ENCODE measurements at places on chromosomes 6 and 20.

GRCh38 chr6:89122625-89123024 is 4.8 kb upstream of the SRSF12 start:
- DNase-seq: no peak

DNA sequence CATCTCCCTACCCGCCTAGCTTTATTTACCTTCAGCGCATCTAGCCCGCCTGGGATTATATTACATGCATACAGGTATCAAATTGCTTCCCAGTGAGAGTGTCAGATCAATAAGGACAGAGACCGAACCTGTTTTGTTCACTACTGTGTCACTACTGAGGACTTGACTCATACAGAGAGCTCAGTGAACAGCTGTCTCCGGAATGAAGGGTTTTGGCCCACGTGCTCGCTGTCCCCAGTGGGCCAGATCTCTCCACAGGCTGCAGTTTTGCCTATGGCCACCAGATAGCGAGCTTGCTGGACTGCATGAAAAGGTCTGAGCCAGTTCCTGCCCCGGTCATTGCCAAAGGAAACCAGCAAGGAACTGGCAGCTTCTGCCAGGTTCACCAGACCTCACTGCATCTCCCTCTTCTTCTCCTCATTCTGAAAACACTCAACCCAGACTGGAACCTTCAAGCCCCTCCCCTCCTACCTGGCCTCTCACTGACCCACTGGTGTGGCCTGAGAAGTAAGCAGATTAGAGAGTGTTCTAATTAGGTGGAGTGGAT is 150.8 kb downstream of the ZMYND8 start:
- DNase-seq: peak; percentile 82

DNA sequence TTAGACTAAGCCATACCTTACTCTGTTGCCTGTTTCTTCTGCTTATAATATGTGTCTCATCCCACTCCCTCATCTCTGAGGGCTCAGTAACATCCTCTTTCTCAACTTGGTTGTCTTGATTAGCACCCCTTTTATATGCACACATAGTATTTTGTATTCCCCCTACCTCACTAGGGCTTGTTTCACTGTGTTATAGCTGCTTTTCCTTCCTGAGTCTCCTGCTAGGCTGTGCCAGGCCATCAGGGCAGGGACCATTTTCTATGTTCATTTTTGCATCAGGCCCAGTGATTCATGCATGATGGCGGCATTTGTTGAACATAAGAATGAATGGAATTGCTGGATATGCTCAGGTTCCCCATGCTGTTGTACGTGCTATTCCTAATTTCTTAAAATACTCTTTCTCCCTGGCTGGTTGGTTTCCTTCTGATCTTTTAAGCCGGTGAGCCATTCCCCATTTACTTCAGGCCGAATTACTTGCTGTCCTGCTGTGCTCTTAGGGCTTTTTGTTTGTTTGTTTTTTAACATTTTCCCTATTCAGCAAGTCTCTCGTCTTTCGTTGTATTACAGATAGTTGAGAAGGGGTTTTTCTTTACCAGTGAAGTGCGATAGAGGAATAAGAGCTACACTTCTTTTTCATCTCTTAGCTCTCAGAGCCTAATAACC is 183.2 kb downstream of the CARMIL1 start:
- no peak for DNase-seq

DNA sequence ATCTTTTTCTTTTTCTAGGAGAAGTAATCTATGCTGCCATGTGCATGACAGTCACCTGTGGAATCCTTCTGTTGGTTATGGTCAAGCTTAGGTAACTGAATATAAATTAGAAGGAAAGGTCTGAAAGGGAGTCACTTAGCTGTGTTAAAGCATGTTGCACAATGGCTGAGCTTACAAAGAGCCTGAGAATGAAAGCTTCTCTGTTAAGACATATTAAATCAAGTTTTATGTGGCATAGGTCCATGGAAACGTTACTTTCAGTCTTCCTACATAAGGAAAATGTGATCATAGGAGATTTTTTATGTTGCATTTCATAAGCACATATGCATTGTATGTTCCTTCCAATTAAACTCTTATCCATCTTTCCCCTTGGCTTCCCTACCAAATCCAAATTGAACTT is 72.1 kb downstream of the GFRAL start:
- no peak for DNase-seq

DNA sequence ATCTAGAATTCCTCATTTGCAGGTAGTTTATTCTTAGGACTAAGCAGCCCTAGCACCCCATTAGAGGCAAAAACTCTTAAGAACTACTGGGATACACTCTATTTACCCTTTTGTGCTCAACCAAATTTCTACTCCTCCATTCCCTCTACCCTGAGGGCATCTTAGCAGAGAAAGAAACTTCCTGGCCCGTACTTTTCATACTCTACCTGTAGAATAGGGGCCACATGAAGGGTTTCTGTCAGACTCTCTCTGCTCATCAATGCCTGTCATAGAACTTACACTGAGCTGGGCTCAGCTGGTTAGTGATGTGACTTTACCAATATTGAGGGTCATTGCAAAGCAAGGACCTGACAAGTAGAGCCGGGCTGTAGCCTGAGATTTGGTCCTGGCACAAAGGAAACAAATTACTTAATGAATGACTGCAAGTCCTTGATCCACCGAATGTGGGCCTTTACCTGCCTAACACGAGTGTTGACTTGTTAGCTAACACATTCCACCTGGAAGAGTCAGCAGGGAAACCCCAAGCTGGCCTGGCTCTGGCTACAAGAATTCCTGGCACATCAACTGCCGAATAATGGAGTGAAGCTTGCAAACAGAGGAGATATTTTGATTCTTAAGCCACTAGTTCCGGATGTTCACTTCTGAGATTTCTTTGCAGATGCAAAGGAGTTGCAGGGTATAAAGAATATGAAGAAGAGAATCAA is 280.5 kb upstream of the JAG1 start:
- no peak for DNase-seq

DNA sequence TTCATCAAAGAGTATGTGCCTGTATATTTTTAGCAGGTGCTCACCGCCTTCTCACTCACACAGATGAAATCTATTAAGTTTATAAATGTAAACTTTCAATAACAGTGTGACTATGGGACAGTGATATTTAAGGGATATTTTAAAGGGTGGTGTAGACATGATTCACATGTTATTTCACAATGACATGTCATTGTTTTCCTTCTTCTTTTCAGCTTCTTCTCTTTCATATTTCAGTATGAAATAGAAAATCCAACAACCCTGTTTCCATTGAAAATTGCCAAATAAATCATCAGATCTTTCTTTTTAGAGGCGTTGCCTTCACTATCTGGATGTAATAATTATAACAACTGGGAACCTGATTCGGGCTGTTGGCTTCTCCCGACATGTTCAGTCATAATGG is 54.8 kb downstream of the PFDN4 start:
- no peak for DNase-seq

DNA sequence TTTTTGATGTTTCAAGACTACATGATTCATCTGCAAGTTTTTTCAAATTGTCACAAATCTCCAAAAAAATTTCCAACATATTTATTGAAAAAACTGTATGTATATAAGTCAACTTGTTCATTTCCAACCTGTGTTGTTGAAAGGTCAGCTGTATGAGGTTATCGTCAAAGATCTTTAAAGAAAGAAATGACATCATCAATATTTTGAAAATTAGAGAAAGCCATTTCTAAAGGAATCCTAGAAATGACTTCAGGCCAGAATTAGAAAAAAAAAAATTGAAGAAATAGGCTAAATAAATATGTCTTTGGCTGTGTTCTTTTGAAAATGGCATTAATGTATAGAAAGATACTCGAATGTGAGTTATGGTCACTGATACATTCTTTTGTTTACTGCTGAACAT is 6.8 kb downstream of the RNF146 start:
- no peak for DNase-seq

DNA sequence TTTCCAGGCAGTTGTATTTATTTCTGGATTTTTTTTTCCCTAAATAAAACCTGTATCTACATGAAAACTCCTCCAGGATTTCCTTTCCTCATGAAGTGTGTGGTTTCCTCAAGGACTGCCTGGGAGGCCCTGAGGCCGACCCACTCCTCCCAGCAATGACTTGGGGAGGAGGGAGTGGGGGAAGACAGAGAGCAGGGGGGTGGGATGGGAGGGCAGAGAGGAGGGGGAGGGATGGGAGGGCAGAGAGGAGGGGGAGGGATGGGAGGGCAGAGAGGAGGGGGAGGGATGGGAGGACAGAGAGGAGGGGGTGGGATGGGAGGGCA is 161.8 kb upstream of the AGPAT4 start:
- DNase-seq: no peak

GRCh38 chr6:89970609-89971337 is 76.5 kb downstream of the GJA10 start:
- no peak for DNase-seq

- DNase-seq: no peak
These were observed 165.6 kb upstream of the PRSS16 start for GRCh38 chr6:27081931-27082330.

GRCh38 chr6:163828038-163828795 is 413.7 kb downstream of the QKI start:
- no peak for DNase-seq

GRCh38 chr6:165774903-165775601 is 112.0 kb upstream of the PDE10A start:
- DNase-seq: no peak

DNA sequence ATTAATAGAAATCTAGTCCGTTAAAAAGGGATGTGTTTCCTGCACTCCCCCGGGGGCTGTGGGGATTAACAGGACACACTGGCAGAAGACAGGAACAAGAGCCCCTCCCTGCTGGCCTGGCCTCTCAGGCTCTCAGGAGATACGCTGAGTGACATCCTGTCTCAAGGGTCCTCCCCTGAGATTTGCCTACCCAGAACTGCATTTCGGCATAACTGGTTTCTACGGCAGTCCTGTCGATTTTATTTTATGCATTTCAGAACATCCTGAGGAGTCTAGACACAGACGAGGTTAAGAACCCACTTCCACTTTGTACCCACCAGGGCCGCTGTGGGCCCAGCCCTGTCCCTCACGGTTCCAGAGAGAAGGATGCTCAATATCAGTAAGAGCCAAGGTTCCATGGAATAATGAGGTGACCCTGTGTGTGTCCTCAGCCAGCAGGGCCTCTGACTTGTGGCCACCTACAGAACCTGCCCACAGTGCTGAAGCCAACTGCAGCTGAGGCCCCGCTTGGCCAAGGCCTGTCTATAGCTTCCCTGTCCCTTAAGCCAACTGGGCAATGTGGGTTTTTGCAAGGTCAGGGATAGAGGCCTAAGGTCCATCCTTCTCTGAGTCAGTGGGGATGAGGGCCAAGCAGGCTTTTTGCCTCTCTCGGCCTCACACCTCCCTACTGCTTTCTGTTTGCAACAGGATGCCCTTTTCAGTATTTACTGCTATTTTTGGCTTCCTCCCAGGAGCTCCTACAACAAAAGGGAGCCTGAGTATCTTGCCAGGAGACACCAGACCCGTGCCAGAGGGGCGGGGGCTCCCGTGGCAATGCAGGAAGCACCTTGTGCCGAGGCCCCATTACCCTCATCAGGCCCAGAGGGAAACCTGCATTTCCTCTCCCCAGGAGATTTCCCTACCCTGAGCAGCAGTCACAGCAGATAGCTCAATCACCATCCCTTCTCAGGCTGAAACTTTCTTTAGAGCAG is 14.7 kb downstream of the UQCC2 start:
- no peak for DNase-seq

DNA sequence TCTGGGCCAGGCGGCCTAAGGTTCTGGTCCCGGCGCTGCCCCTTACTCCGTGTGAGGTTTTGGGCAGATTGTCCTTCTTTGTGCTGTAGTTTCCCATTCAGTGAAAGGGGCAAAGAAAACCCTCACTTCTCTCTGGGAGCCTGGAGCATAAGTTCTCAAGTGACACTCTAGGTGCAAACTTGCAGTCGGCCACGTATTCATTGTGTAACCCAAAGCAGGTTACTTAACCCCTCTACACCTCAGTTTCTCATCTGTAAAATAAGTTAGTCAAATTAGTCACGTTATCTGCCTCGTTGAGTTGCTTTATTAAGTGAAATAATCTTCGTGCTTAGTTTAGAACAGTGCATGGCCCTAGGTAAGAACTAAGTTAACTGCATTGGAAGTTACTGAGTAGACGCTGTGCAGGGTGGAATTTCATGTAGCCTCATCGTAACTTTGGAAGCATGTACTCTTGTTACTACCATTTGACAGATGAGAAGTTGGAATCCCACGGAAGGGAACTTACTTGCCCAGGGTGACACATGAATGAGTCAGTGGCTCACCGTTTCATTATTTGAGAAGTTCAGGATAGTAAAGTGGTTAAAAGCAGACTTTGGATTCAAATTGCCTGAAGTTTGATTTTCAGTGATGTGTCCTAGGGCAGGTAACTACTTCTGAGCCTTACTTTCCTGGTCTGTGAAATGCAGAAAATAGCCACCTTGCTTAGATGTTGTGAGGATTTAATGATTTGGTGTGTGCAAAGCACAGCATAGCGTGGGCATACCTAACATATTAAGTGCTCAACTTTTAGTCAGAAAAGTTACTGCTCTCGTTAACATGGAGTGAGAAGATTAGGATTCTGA is 556 bp upstream of the MROH8 start:
- no peak for DNase-seq

DNA sequence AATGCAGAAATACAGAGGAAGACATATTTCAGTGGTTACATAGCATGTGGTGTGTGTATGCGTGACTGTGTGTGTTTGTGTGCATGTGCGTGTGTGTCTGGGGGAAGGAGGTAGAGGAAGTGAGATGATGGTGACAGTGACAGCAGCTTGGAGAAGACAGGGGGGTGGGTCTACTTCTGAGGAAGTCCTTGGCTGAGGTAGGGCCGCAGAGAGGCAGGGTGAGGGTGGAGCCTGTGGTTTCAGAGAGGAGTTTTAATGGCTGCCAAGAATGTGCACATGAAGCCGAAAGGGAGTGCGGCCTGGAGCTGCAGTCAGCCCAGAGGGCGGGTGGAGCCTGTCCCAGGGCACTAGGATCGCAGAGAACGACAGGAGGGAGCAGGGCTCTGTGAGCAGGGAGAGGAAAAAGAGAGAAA is 22.7 kb upstream of the RNF24 start:
- peak; percentile 84 for DNase-seq

DNA sequence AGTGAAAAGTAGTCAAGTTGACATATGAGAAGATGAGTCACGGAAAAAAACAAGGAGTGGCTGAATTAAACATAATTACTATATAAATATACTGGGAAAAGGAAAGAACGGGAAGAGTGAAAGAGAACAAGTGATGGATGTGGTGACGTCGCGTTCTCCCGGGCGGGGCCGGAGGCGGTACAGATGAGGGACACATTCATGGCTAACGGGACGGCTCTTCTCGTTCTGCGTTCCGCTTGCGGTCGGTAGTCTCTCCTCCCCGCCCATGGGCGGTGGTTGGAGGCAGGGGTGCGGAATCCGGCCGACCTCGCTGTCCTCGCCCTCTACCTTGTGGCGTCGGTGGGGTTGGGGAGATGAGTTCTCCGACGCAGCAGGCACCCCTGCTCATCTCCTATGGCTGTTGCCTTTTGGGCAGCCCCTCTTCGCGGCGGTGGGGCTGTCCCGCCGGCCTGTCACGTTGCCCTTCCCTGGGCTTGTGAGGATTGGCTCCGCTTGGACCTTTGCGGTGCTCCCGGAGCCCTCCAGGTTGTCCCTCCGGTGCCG is 22.5 kb downstream of the HLA-G start:
- DNase-seq: peak; percentile 63

GRCh38 chr20:13775867-13776266 is 8.9 kb downstream of the ESF1 start:
- no peak for DNase-seq

- DNase-seq: no peak
These were observed 329.6 kb upstream of the RSPO3 start for GRCh38 chr6:126788861-126789365.

- peak; percentile 38 for DNase-seq
These were observed 202.8 kb upstream of the CST7 start for GRCh38 chr20:24746351-24746685.
